ENCODE measurements at places on chromosomes 4 and X.

- peak; percentile 52 for DNase-seq
- no peaks in the 10 kb centered on the region for H3K36me3 ChIP-seq
- H3K4me3 ChIP-seq: no peak overlapping the region
- H3K27ac ChIP-seq: no peak overlapping the region
- H3K27me3 ChIP-seq: no peaks in the 10 kb centered on the region
Measured at GRCh38 chrX:54891573-54891972, 29.1 kb upstream of the TRO start.

DNA sequence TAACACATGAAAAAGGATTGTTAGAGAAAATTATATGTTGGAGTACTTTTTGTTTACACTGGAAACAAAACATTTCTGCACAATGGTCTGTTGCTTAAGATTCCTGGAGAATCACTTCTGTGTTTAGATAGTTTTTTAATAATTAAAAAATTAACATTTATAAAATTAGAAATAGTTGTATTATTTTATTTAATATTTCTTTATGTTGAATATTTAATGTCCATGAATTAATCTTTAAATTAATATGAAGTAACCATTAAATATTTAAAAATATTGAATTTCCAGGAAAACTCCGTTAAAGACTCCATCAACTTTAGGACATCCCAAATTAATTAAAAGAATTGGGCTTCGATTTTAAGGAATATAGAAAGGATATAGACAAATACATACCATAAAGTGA, 797.1 kb upstream of the GALNTL6 start:
- DNase-seq: no peak
- no peak overlapping the region for H3K4me3 ChIP-seq
- no peak overlapping the region for H3K27ac ChIP-seq
- H3K36me3 ChIP-seq: no peaks in the 10 kb centered on the region

GRCh38 chr4:129446074-129446473, 350.1 kb downstream of the C4orf33 start:
- no peaks in the 10 kb centered on the region for H3K4me1 ChIP-seq
- DNase-seq: no peak
- no peaks in the 10 kb centered on the region for H3K27me3 ChIP-seq
- no peak overlapping the region for H3K4me3 ChIP-seq

- H3K4me1 ChIP-seq: no peaks in the 10 kb centered on the region
- H3K27ac ChIP-seq: no peak overlapping the region
- DNase-seq: no peak
- H3K4me3 ChIP-seq: no peak overlapping the region
Measured at GRCh38 chr4:132180020-132180427, 969.1 kb upstream of the PCDH10 start.

GRCh38 chrX:72131317-72132294, at the start of gene RTL5:
RTL5 (minus strand) TSS chrX:72131915.
- no peaks in the 10 kb centered on the region for H3K27me3 ChIP-seq
- DNase-seq: peak; percentile 93
- no peaks in the 10 kb centered on the region for H3K36me3 ChIP-seq
- H3K4me1 ChIP-seq: peaks cover 5% of the 10 kb centered on the region
- H3K27ac ChIP-seq: peak within 1 kb of the TSS; percentile 11

DNA sequence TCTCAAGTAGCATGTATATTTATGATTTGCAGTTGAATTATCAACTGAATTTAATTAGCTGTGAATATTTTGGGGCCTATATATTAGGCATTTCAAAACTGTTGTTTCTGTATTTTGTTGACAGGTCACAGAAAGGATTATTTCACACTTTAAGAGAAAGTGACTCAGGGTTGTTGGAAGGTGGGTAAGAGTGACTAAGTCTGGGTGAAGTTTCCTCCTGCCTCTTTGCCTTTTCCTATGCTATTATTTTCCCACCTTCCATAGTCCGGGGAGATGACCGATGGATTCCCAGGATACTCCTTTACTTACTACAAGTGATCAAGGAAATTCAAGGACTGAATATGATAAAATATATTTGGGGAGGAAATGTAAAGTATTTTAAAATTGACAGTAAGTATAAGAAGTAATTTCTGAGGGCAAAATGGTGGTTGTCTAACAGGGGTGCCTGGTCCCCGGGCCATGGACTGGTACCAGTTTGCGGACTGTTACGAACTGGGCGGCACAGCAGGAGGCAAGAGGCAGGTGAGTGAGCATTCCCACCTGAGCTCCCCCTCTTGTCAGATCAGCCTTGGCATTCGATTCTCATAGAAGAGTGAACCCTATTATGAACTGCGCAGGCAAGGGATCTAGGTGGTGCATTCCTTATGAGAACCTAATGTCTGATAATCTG, 175.5 kb upstream of the GPRIN3 start:
- H3K27ac ChIP-seq: no peak overlapping the region
- H3K36me3 ChIP-seq: no peaks in the 10 kb centered on the region
- no peaks in the 10 kb centered on the region for H3K27me3 ChIP-seq
- no peak overlapping the region for H3K4me3 ChIP-seq
- H3K4me1 ChIP-seq: no peaks in the 10 kb centered on the region

DNA sequence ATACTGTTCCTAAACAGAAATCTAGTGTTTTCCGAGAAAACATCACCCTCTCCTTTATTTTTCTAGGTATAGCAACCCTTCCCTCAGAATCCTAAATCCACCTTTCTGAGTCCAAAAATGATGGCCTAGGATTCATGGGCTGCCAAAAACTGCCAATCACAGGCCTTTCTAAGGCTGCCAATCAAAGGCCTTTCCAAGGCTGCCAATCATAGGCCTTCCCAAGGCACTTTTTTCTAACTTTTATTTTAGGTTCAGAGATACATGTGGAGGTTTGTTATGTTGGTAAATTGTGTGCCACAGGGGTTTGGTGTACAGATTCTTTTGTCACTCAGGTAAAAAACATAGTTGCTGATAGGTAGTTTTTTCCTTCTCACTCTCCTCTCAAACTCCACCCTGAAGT, 673.7 kb downstream of the FAT4 start:
- no peak for DNase-seq
- no peaks in the 10 kb centered on the region for H3K27me3 ChIP-seq
- no peak overlapping the region for H3K4me3 ChIP-seq
- no peaks in the 10 kb centered on the region for H3K36me3 ChIP-seq
- H3K4me1 ChIP-seq: no peaks in the 10 kb centered on the region
- no peak overlapping the region for H3K27ac ChIP-seq

- no peak for DNase-seq
- no peak overlapping the region for H3K4me3 ChIP-seq
- H3K36me3 ChIP-seq: no peaks in the 10 kb centered on the region
Measured at GRCh38 chrX:139484591-139484990, 45.9 kb upstream of the F9 start.

DNA sequence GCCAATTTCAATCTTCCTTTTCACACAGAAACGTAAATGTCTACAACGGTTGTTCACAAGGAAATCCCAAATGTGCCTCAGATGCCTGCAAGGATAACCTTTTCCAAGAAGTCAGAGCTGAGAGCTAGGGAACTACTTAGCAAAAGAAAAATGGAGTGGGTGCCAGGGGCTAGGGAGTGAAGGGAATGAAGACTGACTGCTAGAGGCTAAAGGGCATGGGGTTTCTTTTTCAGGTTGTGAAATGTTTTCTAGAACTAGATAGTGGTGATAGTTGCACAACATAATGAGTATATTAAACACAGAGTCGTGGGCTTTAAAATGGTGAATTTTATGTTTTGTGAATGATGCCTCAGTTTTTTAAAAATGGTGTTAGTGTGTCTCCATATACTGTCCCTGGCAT, 53.4 kb downstream of the CD99L2 start:
- H3K4me1 ChIP-seq: peaks cover 5% of the 10 kb centered on the region
- H3K27me3 ChIP-seq: no peaks in the 10 kb centered on the region
- no peak for DNase-seq
- no peaks in the 10 kb centered on the region for H3K36me3 ChIP-seq
- H3K4me3 ChIP-seq: no peak overlapping the region

GRCh38 chrX:28888416-28888815, 301.2 kb downstream of the IL1RAPL1 start:
- DNase-seq: no peak
- no peaks in the 10 kb centered on the region for H3K27me3 ChIP-seq
- H3K27ac ChIP-seq: no peak overlapping the region
- no peaks in the 10 kb centered on the region for H3K4me1 ChIP-seq
- no peaks in the 10 kb centered on the region for H3K36me3 ChIP-seq

GRCh38 chr4:125770814-125771398, 456.2 kb downstream of the FAT4 start:
- DNase-seq: no peak
- H3K27me3 ChIP-seq: no peaks in the 10 kb centered on the region
- H3K36me3 ChIP-seq: no peaks in the 10 kb centered on the region
- H3K4me3 ChIP-seq: no peak overlapping the region

- no peak for DNase-seq
- H3K27me3 ChIP-seq: no peaks in the 10 kb centered on the region
- H3K27ac ChIP-seq: peak overlapping the region; percentile 89
- no peaks in the 10 kb centered on the region for H3K36me3 ChIP-seq
Measured at GRCh38 chr4:25914670-25915352, 791 bp downstream of the SMIM20 start.

- DNase-seq: no peak
- H3K27me3 ChIP-seq: no peaks in the 10 kb centered on the region
- no peak overlapping the region for H3K4me3 ChIP-seq
- H3K27ac ChIP-seq: peak overlapping the region; percentile 3
Measured at GRCh38 chr4:173265751-173266150, 68.4 kb downstream of the HMGB2 start.

DNA sequence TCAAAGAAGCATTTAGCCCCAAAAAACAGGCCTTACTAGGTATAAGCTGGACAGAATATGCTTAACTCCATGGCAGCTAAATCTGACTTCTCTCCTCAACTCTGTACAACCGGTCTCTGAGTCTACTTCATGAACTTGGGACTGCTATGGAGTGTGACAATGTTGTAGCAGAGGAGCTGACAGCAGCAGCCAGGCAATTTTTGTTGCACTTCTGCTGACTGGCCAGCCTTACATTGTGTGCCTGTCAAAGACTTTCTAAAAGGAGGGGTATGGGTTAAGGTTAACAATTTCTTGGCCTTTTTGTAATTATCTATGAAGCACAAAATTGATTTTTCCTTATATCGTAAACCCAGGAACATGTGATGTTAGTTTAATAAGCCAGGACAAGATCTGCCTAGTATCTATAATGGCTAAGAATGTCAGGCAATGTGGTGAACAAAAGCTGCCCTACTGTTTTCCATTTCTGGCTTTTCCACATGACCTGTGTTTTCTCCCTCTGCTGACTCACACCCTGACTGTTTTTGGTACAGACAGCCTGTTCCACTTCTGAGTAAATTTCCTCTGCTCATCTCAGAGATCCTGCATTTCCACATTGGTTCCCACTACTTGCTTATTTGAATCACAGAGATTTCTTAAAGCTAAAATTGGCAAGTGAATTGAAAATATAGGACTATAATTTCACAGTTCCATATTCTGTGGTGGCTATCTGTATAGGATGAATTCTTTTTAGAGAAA, 9.3 kb downstream of the NOX1 start:
- no peak overlapping the region for H3K4me3 ChIP-seq
- H3K27ac ChIP-seq: no peak overlapping the region
- H3K27me3 ChIP-seq: no peaks in the 10 kb centered on the region

DNA sequence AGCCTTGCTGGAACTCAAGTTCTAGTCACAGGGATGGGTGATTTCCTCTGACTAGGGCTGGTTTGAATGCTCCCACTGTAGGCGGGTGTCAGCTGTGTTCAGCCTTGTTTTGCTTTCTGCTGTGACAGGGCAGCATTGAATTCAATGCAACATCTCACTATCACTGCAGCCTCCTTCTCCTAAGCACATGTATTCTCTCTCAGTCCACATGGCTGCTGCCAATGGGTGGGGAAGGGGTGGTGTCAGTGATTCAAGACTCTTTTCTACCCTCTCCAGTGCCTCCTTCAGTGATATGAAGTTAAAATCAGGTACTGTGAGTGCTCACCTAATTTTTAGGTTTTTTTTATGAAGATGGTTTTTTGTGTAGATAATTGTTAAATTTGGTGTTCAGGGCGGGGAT, 46.3 kb downstream of the COL4A5 start:
- no peak overlapping the region for H3K27ac ChIP-seq
- no peak overlapping the region for H3K4me3 ChIP-seq
- no peaks in the 10 kb centered on the region for H3K36me3 ChIP-seq
- no peaks in the 10 kb centered on the region for H3K27me3 ChIP-seq
- no peaks in the 10 kb centered on the region for H3K4me1 ChIP-seq
- DNase-seq: no peak

DNA sequence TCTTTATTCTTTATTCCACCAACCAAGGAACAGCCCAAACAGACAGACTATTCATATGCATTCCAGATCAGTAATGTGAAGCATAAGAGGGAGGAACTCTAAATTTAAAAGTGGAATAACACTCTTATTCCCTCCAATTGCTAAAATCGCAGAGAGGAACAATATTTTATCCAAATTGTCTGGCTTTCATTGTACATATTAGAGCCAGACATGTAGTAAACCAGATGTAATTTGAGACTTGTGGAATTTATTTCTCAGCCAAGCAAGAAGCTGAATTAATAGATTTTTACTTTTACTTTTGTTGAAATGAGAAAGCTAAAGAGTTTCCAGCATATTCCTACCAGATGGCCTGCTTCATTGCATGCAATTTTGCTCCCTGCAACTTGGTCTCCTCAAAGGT, 674.6 kb upstream of the SLIT2 start:
- no peak overlapping the region for H3K27ac ChIP-seq
- no peaks in the 10 kb centered on the region for H3K4me1 ChIP-seq
- H3K4me3 ChIP-seq: no peak overlapping the region
- no peaks in the 10 kb centered on the region for H3K36me3 ChIP-seq
- H3K27me3 ChIP-seq: no peaks in the 10 kb centered on the region

- no peaks in the 10 kb centered on the region for H3K27me3 ChIP-seq
- H3K4me1 ChIP-seq: no peaks in the 10 kb centered on the region
- H3K4me3 ChIP-seq: no peak overlapping the region
- H3K36me3 ChIP-seq: no peaks in the 10 kb centered on the region
Measured at GRCh38 chr4:172900900-172901299, 267.7 kb upstream of the GALNT7 start.

DNA sequence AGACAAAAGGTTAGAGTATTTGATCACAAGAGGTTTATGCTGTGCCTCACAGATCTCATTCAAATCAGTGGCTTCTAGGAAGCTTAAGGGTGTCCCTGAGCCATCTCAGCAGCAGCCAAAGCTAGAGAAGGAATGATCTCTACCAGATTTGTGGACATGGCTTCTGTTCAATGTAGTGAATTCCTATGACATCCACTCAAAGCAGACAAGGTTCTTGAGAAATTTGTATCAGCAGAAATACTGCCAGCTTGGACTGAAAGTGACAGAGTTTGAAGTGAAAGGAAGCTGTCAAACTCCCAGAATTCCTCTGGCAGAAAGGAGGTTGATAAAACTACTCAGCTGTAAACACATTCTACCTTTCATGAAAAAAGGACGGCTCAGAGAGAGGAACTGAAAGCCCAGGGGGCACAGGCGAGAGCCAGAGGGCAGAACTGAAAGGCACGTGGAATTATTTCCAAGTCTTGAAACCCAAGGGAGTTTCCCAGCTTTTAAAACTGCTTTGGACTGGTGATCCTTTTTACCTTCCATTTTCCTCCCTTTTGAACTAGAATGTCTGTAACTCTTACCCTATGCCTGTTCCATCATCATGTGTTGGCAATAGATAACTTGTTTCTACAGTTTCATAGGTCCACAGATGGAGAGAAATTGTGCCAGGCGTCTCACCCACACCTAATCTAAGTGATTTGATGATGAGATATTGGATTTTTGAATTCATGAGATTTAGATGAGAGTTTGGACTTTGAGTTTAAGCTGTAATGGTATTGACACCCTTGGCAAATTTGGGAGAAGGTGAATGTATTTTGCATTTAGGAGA, 14.5 kb upstream of the MED14 start:
- H3K4me1 ChIP-seq: no peaks in the 10 kb centered on the region
- no peak for DNase-seq
- no peaks in the 10 kb centered on the region for H3K27me3 ChIP-seq
